Lower lobe of right lung (tissue), 2 donors: ENCODE measurements at places on chromosomes 2 and 18. TPM values are rescaled to one million over a fixed set of nuclear protein-coding genes. Genes with fewer than 3 reads are reported as not detected.

Gene UCN
- 4.0 TPM for total RNA-seq

Gene CYTIP
- 40.5 TPM for total RNA-seq

Gene QPCT
- total RNA-seq, result 8.6 TPM

Gene KCNE4
- 1.2 TPM for total RNA-seq

Gene IL1A
- total RNA-seq, result 2.1 TPM

Gene CDH19
- total RNA-seq, result 1.2 TPM

Gene PRSS56
- not detected for total RNA-seq

Gene RAPH1
- 63.8 TPM for total RNA-seq

Gene NRP2
- 67.5 TPM for total RNA-seq

Gene ALK
- total RNA-seq, result 1.1 TPM

Gene CRYGC
- total RNA-seq, result not detected

Gene GKN1
- not detected for total RNA-seq

DNA sequence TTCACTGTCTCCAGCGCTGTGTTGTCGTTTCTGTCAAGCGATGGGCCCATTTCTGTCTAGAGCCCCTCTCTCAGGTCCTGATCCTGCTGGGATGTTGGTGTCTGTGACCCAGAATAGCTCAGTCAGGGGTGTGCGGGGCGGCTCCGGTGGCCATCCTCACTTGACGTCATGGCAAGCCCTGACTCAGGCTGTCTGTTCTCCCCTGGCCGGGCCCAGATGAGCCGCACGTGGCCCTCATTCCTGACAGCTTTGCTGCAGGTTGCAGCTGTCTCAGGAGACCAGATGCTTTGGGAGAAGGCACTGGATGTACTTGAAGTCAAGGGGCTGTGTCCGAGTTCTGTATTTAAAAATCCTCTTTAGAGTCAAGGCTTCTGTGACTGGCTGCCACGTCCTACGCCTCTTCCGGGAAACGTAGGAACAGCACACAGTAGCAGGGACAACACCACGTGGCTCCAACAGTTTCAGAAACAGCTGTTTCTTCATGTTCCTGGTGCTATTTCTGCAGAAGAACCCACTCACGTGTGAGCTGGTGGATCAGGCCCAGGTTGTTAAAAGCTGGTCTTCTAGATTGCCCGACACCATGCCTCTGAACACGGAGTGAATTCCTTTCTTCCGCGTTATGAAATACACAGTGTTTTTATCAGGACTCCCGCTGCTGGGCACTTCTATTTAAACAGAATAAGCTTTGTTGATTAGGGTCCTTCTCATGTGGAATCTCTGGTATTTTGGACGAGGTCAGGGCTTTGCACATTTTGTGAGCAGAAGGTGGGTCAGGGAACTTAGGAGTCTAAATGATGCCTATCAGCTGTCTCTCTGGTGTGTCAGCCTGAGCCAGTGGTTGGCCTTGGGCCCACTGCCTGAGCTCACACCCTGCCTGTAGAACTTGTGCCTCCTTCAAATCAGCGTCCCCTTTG, 28.3 kb upstream of the NTSR2 start:
- DNase-seq, result peak; percentile 63

- no peak for DNase-seq
Measured at GRCh38 chr2:85148190-85148589, 15.0 kb downstream of the TCF7L1 start.

DNA sequence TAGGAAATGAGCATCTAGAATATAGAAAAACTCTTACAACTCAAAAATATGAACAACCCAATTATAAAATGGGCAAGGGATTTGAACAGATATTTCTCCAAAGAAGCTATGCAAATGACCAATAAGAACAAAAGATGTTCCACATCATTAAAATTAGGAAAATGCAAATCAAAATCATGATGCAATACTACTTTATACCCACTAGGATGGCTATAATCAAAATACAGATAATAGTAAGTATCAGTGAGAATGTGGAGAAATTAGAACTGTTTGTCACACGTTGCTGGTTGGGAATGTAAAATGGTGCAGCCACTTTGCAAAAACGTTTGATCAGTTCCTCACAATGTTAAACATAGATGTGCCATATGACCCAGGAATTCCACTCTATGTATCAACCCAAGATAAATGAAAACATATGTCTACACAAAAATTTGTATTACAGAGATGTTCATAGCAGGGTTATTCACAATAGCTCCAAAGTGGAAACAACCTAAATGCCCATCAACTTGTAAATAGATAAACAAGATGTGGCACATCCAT, 558.4 kb downstream of the SLC4A3 start:
- DNase-seq, result no peak

DNA sequence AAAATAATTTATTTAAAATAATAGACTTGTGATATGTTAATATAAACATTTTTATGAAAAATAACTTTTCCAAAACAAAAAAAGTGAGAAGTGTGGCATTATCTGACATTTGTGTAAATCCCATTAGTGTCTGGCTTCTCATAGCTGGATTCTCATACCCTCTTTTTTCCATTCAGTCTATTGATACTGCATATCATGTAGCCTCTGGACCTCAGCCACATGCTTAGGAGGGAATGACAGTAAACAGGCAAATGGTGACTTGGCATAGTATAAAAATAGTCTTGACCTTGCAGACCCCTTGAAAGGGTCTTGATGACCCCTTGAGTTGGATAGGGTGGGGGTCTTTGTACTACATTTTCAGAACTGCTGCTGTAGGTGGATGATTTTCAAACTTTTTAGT, 29.2 kb downstream of the GALNT1 start:
- no peak for DNase-seq

GRCh38 chr2:19667085-19667484, 234.7 kb downstream of the TTC32 start:
- DNase-seq, result no peak

DNA sequence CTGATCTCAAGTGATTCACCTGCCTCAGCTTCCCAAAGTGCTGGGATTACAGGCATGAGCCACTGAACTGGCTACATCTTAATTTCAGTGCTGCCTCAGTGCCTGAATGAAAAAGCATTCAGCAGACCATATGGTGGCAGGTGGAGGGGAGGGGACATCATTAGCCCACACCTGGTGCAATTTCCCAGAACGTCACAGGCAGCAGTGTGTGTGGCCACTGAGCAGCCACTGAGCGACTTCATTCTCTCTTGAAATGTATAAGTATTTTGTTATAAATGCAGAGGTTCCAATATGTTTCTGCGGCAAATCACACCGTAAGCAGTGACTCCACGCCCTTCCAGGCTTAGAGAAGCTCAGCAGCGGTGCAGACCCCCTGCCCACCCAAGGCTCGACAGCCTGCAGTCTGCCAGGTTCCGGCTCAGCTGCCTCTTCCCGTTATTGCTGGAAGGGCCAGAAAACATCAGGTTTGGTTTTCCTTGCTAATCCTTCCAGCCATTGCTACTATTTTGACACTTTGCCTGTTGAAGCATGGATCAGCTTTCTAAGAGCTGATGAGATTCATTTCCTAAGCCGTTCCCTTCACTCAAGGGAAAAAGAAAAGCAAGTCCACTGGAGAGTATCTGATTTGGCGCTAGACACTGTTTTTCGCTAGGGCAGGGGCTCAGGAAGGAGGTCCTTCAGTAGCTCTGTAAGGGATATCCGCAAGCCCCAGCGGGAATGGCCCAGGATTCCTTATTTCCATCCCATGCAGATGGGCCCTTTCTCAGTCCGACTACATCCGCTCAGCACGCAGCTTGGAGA, 250.7 kb downstream of the VAPA start:
- no peak for DNase-seq

- no peak for DNase-seq
Measured at GRCh38 chr2:194739217-194739616, 917.8 kb upstream of the SLC39A10 start.

GRCh38 chr2:118223511-118223991, 135.3 kb downstream of the INSIG2 start:
- DNase-seq, result no peak

GRCh38 chr2:237306083-237306786, 107.7 kb downstream of the COL6A3 start:
- DNase-seq, result no peak

GRCh38 chr2:60540074-60540473, 13.4 kb downstream of the BCL11A start:
- no peak for DNase-seq

GRCh38 chr2:174771631-174772471, 7.6 kb upstream of the CHRNA1 start:
- peak; percentile 74 for DNase-seq

- no peak for DNase-seq
Measured at GRCh38 chr2:45406621-45407020, 204.4 kb downstream of the SRBD1 start.

- DNase-seq, result no peak
Measured at GRCh38 chr2:59939236-59939635, 614.2 kb downstream of the BCL11A start.

GRCh38 chr2:66306483-66306882, 128.4 kb upstream of the MEIS1 start:
- DNase-seq, result no peak
